ENCODE measurements at places on chromosomes 4 and X. TPM values are rescaled to one million over a fixed set of nuclear protein-coding genes. Genes with fewer than 3 reads are reported as not detected.

The TSPAN5 gene
- total RNA-seq, result 11.9 TPM

The SMIM31 gene
- total RNA-seq, result 0.05 TPM

The MAGEC3 gene
- not detected for total RNA-seq

The H2BW2 gene
- total RNA-seq, result not detected

The SLC25A6 gene
- 486 TPM for total RNA-seq

The TMEM154 gene
- 0.03 TPM for total RNA-seq

The FGF16 gene
- total RNA-seq, result not detected

The AGTR2 gene
- not detected for total RNA-seq

The PNMA6F gene
- total RNA-seq, result not detected

The OPRPN gene
- not detected for total RNA-seq

Measured in A549 treated with AZD2906 at 1 μM for 4 hours (cell line).